ENCODE measurements at places on chromosomes 4 and X.

GRCh38 chr4:61950625-61951024 is 750.5 kb downstream of the ADGRL3 start:
- DNase-seq: no peak

GRCh38 chrX:103688946-103689345 is 2.4 kb upstream of the MORF4L2 start:
- DNase-seq: no peak

GRCh38 chr4:152673489-152673888 is 6.3 kb downstream of the TMEM154 start:
- no peak for DNase-seq

GRCh38 chr4:96194993-96195392 is 355.1 kb downstream of the PDHA2 start:
- no peak for DNase-seq

- DNase-seq: no peak
Measured at GRCh38 chr4:14559646-14560045, 442.6 kb upstream of the CPEB2 start.

Measured in activated T-cell treated with anti-CD3 and anti-CD28 coated beads, Interleukin-2, amount 50 U/mL, for 24 hours (primary cell).